ENCODE measurements at places on chromosomes 11 and 22. TPM values are rescaled to one million over a fixed set of nuclear protein-coding genes. Genes with fewer than 3 reads are reported as not detected.

- no peak for DNase-seq
Measured at GRCh38 chr22:19119949-19120348, 2.3 kb downstream of the DGCR2 start.

DNA sequence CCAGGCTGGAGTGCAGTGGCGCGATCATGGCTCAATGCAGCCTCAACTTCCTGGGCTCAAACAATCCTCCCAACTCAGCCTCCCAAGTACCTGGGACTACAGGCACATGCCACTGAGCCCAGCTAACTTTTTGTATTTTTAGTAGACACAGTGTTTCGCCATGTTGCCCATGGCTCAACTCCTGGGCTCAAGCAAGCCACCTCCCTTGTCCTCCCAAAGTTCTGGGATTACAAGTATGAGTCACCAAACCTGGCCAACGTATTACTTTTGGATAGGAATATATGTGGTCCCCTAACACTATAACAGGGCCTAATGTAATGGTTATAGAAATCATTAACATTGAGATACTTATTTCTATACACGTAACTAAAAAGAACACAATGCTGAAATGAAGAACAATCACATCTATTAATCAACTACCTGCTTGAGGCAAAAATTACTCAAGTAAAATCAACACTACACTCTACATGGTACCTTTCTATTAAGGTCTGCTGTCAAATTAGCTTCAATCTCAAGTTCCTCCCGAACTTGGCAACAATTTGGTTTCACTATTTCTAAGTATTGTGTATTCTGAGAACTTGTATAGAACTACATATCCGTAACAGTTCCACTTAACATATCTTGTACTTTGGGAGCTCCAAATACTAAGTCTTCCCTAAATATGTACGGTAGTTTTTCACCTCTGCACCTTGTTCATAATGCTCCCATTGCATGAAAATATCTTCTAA lies 124.9 kb downstream of the FCHSD2 start:
- no peak for DNase-seq

ART5 gene
- 1.7 TPM for total RNA-seq

DNA sequence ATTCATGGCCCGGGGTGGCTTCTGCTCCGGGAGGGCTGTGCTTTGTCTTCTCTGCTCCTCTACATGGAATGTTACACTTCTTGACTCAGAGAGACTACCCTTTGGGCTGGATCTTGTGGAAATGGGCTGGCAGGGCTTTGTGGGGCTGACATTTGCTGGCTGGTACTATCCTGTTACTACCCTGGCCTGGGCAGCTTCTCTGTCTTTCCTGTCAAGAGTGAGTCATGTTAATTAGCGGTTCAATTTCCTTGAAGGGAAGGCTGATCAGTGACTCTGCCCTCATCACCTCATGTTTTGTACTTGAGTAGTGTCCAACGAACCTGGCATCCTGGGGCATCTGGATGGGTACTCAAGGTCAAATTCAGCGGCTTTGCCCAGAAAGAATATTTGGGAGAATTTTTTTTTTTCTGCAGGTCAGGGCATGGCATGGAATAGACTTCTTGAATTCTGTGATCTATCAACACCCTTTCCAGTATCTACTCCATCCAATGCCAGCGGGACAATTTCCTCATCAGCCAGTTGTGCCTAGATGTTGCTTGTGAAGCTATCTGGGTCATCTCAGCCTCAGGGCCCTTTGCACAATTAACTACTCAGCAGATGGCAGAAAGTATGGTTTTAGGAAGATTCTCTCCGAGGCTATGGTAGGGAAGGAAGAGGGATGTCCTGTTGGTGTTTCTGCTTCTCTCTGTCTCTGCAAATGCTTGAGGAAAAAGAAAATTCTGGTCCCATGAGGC lies 140.5 kb upstream of the PLET1 start:
- no peak for DNase-seq

CATSPERZ gene
- not detected for total RNA-seq

OR5P2 gene
- not detected for total RNA-seq

DNA sequence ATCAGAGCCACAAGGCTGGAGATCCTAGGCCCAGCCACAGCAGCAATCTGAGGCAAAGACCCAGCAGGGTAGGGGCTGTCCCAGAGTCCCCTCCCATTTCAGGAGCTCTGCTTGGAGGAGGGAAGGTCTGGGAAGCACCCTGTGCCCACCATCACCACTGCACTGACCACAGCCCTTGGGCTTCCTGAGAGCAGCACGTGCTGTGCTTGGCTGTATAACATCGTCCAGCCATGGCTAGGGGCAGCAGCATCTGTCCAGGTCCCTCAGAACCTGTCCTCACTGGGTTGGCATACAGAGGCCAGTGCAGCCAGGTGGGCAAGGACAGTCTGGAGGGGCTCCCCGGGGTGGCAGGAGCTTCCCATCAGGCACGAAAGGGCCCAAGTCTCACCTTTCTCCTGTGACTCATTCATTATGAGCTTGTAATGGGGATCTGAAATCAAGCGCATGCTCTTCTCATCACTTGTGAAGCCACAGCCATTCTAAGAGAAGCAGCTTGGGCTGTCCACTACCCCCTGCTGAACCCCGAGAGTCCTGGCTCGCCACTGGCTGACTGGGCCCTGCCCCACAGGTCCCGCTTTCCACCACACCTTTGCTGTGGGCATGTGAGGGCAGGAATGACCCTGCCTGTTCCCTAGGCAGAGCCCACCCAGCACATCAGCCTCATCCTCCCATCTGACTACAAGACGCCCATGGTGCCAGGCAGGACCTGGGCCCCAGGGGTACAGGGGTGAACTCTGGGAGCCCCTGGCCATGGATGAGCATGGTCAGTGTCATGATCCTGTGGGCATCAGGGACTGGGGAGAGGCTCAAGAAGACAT lies 83.3 kb downstream of the MED15 start:
- DNase-seq = no peak

C11orf21 gene
- total RNA-seq = 0.67 TPM

- no peak for DNase-seq
Measured at GRCh38 chr11:124801014-124801413, 808 bp upstream of the MSANTD2 start.

MMP8 gene
- total RNA-seq = 0.45 TPM

- DNase-seq = no peak
Measured at GRCh38 chr11:61948505-61948904, 1.6 kb upstream of the BEST1 start.

DNA sequence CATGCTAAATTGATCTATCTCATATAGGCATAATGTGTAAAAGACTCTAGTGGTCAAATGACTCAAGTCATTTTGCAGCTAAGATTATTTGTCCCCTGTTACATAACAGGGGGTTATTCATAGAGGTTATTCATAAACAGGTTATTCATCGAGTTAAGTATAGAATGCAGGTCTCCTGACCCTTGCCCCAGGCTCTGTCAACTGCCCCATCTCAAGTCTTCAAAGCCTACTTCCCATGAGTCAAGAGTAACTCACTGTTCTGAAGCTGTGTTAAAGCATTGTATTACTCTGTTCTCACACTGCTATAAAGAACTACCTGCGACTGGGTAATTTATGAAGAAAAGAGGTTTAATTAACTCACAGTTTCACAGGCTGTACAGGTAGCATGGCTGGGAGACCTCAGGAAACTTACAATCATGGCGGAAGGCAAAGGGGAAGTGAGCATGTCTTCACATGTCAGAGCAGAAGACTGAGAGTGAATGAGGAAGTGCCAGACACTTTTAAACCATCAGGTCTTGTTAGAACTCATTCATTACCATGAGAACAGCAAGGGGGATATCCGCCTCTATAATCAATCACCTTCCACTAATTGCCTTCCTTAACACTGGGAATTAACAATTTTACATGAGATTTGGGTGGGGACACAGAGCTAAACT lies 226.2 kb upstream of the BLID start:
- DNase-seq = no peak

GRCh38 chr11:539971-540481 lies 2.7 kb downstream of the LRRC56 start:
- no peak for DNase-seq

KDM4E gene
- not detected for total RNA-seq

GRCh38 chr22:25878933-25879332 lies 136.9 kb downstream of the MYO18B start:
- no peak for DNase-seq

FGF3 gene
- not detected for total RNA-seq

DNA sequence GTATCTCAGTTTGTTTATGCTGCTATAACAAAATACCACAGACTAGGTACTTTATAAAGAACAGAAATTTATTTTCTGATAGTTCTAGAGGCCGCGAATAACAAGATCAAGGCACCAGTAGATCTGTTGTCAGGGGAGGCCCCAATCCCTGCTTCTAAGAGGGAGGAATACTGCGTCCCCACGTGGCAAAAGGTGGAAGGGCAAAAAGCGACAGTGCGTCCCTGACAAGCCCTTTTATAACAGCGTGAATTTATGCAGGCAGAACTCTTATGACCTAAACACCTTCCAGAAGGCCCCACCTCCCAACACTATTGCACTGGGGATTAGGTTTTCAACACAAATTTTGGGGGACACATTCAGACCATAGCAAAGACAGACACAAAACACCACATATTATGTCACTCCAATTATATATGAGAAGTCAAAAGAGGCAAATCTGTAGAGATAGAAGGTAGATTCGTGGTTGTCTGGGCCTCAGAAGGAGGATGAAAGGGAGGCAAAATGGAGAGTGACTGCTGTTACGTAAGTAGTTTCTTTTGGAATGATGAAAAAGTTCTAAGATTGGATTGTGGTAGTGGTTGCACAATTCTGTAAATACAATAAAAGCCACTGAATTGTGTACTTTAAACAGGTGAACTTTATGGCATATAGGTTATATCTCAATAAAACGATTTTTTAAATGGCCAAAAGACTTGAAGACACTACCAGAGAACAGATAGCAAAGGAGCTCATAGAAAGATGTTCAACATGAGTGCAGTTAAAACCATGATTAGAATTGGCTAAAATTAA lies 30.1 kb upstream of the TNRC6B start:
- DNase-seq = no peak

DNA sequence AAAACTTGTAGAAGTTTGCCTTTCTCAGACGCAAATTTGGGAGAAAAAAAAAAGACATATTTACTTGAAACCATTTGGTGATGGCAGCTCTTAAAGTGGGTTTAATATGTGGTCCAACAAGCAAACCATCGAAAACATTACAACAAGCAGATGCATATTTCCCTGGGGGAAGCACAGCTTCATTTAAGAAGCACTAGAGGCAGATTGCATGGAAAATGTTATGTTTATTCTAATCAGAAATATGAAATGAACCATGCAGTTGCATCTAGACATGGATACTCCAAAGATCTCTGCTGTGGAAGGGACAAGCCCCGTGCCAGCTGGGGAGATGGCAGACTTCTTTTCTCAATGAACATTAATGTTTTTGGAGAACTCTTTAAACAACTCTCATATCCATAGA lies 57.4 kb upstream of the PARVA start:
- DNase-seq = no peak

ZBTB16 gene
- total RNA-seq = 157 TPM

- no peak for DNase-seq
Measured at GRCh38 chr11:2477936-2478335, 33.1 kb downstream of the KCNQ1 start.

TALDO1 gene
- total RNA-seq = 626 TPM

OR52E8 gene
- total RNA-seq = not detected

GRCh38 chr11:64996710-64997380 lies at the start of gene BATF2:
BATF2 (minus strand) TSS chr11:64996971; CDS start chr11:64996914, 57 bp downstream.
- peak; percentile 81 for DNase-seq

GRCh38 chr22:26889802-26890201 lies 232.4 kb downstream of the MIAT start:
- no peak for DNase-seq

RIMBP3C gene
- not detected for total RNA-seq

DNA sequence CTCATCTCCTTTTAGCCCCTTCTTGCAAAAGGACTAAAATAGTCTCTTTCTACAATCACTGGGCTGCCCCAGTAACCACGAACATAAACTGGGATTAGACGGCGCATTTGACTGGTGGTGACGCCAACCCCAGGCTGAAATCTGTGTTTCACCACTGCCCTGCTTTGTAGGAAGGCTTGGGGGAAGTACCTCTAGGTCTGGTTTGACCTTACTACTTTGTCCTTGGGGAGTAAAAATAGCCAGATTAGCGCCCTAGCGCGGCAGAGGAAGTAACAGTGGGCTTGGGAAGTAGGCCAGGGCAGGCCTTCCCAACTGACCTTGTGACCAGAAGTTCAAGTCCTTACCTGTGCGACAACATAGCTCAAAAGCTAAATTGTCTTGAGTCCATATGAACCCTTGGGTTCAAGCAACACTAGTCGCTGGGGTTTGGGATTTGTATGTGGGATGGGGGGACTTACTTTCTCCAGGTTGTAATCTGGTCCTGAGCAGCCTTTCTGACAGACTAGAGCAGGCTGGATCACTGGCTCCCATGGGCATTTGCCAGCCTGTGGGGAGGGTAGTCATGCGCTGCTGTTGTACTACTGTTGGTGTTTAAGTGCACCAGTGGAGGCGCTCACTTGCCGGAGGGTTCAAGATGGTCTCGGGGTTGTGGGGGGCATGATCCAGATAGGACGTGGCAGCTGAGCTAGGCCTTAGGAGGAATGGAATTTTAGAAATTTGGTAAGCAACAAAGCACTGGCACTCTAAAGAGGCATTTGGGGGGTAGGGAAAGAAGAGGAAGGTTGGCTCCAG lies 953 bp upstream of the PACS1 start:
- peak; percentile 87 for DNase-seq
